A549 treated with CORT108297 at 1 μM for 4 hours (cell line): ENCODE measurements at places on chromosomes 6 and 20. TPM values are rescaled to one million over a fixed set of nuclear protein-coding genes. Genes with fewer than 3 reads are reported as not detected.

Gene SLC52A3
- total RNA-seq, result 0.36 to 0.72 TPM (median 0.58 TPM) in 5 replicates

Gene BTBD3
- total RNA-seq, result 14.6 to 18.5 TPM (median 16.6 TPM) in 5 replicates

Gene WFDC5
- not detected in 5 replicates for total RNA-seq

Gene ELOVL4
- total RNA-seq, result 1.5 to 2.5 TPM (median 1.9 TPM) in 5 replicates

Gene ROMO1
- total RNA-seq, result 365 to 400 TPM (median 369 TPM) in 5 replicates

Gene ARMC2
- 1.8 to 2.8 TPM (median 2.4 TPM) in 5 replicates for total RNA-seq

Gene C6orf163
- 0.06 to 0.29 TPM (median 0.15 TPM) in 5 replicates for total RNA-seq

Gene VARS2
- total RNA-seq, result 10.8 to 14.3 TPM (median 13.2 TPM) in 5 replicates

Gene CUTA
- 179 to 238 TPM (median 212 TPM) in 5 replicates for total RNA-seq

Gene GABRR1
- not detected in 5 replicates for total RNA-seq

Gene KIF25
- total RNA-seq, result 0.05 to 0.39 TPM (median 0.07 TPM) in 3 of 5 replicates, not detected in the others

Gene ZC3H12D
- total RNA-seq, result 0.06 to 0.40 TPM (median 0.10 TPM) in 5 replicates

Gene ELOVL2
- total RNA-seq, result 5.8 to 8.0 TPM (median 6.9 TPM) in 5 replicates

Gene XKR7
- 0.02 TPM in 1 of 5 replicates, not detected in the others for total RNA-seq

Gene FRMD1
- 0.02 to 0.06 TPM (median 0.04 TPM) in 4 of 5 replicates, not detected in the other for total RNA-seq

Gene COX4I2
- not detected in 5 replicates for total RNA-seq

Gene MYB
- total RNA-seq, result 0.49 to 1.1 TPM (median 0.89 TPM) in 5 replicates

Gene RALGAPA2
- 1.2 to 2.0 TPM (median 1.6 TPM) in 5 replicates for total RNA-seq

Gene ALDH8A1
- 0.11 to 0.16 TPM (median 0.15 TPM) in 5 replicates for total RNA-seq

Gene EPPIN
- not detected in 5 replicates for total RNA-seq

Gene TBX18
- total RNA-seq, result 16.3 to 23.7 TPM (median 20.5 TPM) in 5 replicates

Gene PTCHD4
- total RNA-seq, result 0.05 to 0.08 TPM (median 0.06 TPM) in 3 of 5 replicates, not detected in the others

Gene PRDM13
- 0.54 to 1.2 TPM (median 1.1 TPM) in 5 replicates for total RNA-seq

Gene CCM2L
- 0.33 to 0.68 TPM (median 0.55 TPM) in 5 replicates for total RNA-seq

Gene TGM3
- total RNA-seq, result 0.03 TPM in 3 of 5 replicates, not detected in the others

Gene TMEM181
- 12.7 to 15.8 TPM (median 15.5 TPM) in 5 replicates for total RNA-seq

Gene MYCT1
- 0.03 to 0.14 TPM (median 0.03 TPM) in 5 replicates for total RNA-seq

Gene PDE7B
- total RNA-seq, result 0.89 to 1.5 TPM (median 1.3 TPM) in 5 replicates

Gene CPNE5
- 0.06 to 0.12 TPM (median 0.09 TPM) in 4 of 5 replicates, not detected in the other for total RNA-seq

Gene BPIFA1
- total RNA-seq, result not detected in 5 replicates

Gene DSN1
- 23.1 to 31.0 TPM (median 24.7 TPM) in 5 replicates for total RNA-seq

Gene VEGFA
- total RNA-seq, result 27.9 to 37.4 TPM (median 34.9 TPM) in 5 replicates

Gene PERP
- total RNA-seq, result 85.2 to 91.7 TPM (median 85.9 TPM) in 5 replicates

Gene FOXA2
- total RNA-seq, result 11.8 to 19.7 TPM (median 17.7 TPM) in 5 replicates

Gene MAPK13
- total RNA-seq, result 0.55 to 1.3 TPM (median 0.73 TPM) in 5 replicates

Gene HCRTR2
- total RNA-seq, result not detected in 5 replicates

Gene SCAF8
- total RNA-seq, result 16.2 to 20.2 TPM (median 16.8 TPM) in 5 replicates

Gene GATA5
- total RNA-seq, result 0.53 to 0.92 TPM (median 0.81 TPM) in 5 replicates

Gene PRKN
- total RNA-seq, result 0.02 to 0.47 TPM (median 0.12 TPM) in 4 of 5 replicates, not detected in the other
